ENCODE measurements at places on chromosomes 2 and 18.
A peak's percentile ranks its signal among the peaks of the same experiment; 100 is the strongest.

GRCh38 chr2:1561811-1562421 lies 148.7 kb downstream of the TPO start:
- DNase-seq, result no peak

- peak; percentile 35 for DNase-seq
Measured at GRCh38 chr2:37711308-37711731, 39.9 kb upstream of the CDC42EP3 start.

- DNase-seq, result no peak
Measured at GRCh38 chr18:37508207-37508606, 57.4 kb downstream of the CELF4 start.

DNA sequence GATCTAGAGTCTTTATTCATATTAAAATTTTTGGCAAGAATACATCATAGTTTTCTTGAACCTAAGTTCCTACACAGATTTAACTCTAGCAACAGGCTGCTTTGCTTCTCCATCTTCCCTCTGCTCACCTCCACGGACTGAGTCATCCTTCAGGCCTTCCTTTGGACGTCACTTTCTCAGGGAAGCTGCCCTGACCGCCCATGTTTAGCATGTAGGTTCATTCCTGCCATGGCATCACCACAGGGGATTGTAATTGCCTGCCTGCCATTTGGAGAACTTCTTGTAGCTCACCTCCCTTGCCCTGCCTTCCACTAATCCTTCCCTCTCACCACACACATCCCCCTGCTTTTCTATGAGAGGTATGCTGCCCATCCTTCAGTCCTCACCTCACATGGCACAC lies 43.9 kb upstream of the B3GNT2 start:
- DNase-seq, result no peak
